ENCODE measurements at places on chromosomes 12 and 14.

- DNase-seq: no peak
Observed at GRCh38 chr12:124753228-124753591, 110.5 kb downstream of the SCARB1 start.

- DNase-seq: no peak
Observed at GRCh38 chr14:95831468-95831867, 45.2 kb upstream of the TUNAR start.

DNA sequence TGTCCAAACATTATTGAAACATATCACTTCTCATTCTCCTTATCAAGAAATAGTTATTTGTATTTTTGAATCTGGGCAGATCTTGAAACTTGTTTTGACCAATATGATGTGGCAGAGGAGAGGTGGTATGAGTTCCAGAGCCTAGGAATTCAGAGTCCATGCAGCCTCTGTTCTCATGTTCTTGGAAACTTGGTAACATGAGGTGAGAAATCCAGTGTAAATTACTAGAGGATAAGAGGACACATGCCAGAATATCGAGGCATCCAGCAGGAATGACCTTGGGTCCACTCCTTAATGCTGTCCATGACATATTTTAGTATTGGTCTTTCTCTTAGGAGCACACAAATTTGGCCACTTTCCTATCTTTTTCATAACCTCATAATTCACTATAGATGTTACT lies 1374.6 kb downstream of the FSCB start:
- DNase-seq: no peak

GRCh38 chr14:55005071-55005470 lies 21.8 kb downstream of the WDHD1 start:
- no peak for DNase-seq

- no peak for DNase-seq
Observed at GRCh38 chr12:92078167-92079053, 67.2 kb downstream of the BTG1 start.

- no peak for DNase-seq
Observed at GRCh38 chr14:104304451-104305351, 166.3 kb downstream of the KIF26A start.

DNA sequence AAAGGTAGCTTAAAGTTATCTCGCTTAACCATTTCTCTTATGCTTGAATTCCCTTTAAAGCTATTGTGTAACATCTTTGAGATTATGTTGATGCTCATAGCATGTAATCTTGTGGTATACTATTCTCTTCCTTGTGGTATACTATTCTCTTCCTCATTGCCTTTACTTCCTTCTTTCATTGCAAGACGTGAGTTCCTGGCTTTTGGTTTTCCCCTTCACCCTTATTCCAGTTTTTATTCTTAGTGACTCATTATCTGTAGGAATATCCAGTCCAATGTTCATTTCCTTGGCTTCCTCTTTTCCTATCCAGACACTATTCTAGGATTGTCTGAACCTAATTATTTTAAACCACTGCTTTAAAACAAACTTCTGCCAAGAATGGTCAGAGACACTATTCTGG lies 564.0 kb downstream of the CCER1 start:
- no peak for DNase-seq

DNA sequence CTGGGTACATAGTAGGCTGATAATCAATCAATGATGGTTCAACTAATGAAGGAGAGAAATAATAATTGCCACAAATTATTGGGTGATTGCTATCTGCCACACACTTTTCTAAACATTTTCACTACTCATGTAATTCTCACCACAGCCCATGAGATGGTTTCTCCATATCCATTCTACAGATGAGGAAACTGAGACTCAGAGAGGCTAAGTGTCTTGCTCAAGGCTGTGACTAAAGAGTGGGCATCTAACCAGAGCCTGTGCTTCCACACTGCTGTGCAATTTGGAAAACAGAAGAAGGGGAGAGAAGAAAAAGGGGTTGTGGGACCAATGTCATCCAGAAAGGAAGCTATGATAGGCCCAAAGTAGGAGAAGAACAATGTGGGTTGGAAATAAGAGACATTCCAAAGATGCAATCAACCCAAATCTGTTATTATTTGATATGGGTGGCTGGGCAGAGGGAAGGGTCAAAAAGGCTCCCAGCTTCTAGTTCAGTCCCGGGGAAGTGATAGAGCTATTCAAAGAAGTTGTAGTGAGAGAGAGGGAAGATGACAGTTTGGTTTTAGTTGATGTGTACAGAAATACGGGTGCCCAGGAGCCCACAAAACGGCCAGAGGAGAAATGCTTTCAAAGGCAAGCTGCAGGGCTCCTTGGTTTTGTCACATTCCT lies 483 bp upstream of the NR1H4 start:
- no peak for DNase-seq

- DNase-seq: no peak
Observed at GRCh38 chr14:47746986-47747385, 71.6 kb upstream of the MDGA2 start.

- no peak for DNase-seq
Observed at GRCh38 chr12:73159954-73160353, 887.8 kb downstream of the TRHDE start.

- no peak for DNase-seq
Observed at GRCh38 chr12:54654926-54655325, 6.8 kb upstream of the DCD start.

DNA sequence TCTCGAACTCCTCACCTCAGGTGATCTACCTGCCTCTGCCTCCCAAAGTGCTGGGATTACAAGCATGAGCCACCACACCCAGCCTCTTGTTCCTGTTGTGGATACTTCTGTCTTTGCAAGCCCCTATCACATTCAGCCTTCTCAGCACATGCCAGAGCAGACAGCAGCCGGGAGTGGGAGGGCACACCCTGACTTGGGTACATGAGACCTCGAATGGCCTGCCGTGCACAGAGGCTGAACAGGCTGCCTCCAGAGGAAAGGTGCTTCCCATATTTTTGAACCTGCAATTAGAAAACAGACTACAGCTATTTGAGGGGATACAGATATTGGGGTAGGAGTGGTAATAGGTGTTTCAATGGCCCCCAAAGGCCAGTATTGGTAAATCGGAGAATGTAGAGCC lies 307.3 kb upstream of the DIO3 start:
- no peak for DNase-seq

- peak; percentile 79 for DNase-seq
Observed at GRCh38 chr14:100239211-100239839, 381 bp downstream of the YY1 start.

DNA sequence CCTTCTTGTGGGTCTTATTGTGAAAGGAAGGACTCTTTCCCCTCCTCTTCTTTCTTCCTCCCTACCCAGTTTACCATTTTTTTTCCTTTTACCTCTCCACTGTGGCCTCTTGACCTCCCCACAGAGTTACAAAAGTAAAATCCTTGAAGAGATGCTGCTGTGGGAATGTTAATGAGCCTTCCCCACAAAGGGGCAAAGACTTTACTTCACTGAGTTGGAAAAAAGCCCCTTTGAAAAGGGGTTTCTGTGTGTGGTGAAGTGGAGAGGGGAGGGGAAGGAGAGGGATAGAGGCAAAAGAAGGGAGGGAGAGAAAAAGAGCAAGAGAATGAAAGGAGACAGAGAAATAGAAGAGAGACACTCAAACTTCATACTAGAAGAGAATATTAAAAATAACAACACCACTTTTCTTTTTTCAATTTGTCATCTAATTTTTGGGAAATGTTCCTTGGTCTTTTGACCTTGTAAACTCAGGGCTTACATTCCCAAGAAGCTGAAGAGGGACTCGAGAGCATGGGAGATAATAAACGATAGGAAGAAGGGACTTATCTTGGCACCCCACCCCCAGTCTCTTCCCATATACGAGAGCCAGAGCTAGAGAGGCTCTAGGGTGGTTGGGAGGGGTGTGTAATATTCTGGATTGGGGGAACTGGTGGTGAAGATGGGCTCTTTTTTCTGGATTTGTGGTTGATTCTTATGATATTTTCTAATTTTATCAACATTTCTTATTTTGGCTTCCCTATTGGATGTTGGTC lies 13.2 kb upstream of the SALL2 start:
- no peak for DNase-seq

- no peak for DNase-seq
Observed at GRCh38 chr14:75881994-75882393, 99.8 kb downstream of the TGFB3 start.

GRCh38 chr12:114626-115211 lies 48.2 kb downstream of the IQSEC3 start:
- no peak for DNase-seq

- DNase-seq: no peak
Observed at GRCh38 chr14:92902726-92903125, 20.2 kb upstream of the CHGA start.

- DNase-seq: peak; percentile 94
Observed at GRCh38 chr12:24561882-24562770, 386.8 kb downstream of the BCAT1 start.

GRCh38 chr12:65081496-65081895 lies 39.6 kb downstream of the WIF1 start:
- no peak for DNase-seq

GRCh38 chr14:100767788-100768536 lies 41.3 kb downstream of the DLK1 start:
- DNase-seq: no peak

DNA sequence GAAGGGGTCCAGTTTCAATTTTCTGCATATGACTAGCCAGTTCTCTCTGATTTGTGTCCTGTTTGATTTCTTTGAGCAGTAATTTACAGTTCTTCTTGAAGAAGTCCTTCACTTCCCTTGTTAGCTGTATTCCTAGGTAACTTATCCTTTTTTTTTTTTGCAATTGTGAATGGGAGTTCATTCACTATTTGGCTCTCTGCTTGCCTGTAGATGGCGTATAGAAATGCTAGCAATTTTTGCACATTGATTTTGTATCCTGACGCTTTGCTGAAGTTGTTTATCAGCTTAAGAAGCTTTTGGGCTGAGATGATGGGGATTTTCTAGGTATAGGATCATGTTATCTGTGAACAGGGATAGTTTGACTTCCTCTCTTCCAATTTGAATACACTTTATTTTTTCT lies 77.6 kb upstream of the NID2 start:
- DNase-seq: no peak

DNA sequence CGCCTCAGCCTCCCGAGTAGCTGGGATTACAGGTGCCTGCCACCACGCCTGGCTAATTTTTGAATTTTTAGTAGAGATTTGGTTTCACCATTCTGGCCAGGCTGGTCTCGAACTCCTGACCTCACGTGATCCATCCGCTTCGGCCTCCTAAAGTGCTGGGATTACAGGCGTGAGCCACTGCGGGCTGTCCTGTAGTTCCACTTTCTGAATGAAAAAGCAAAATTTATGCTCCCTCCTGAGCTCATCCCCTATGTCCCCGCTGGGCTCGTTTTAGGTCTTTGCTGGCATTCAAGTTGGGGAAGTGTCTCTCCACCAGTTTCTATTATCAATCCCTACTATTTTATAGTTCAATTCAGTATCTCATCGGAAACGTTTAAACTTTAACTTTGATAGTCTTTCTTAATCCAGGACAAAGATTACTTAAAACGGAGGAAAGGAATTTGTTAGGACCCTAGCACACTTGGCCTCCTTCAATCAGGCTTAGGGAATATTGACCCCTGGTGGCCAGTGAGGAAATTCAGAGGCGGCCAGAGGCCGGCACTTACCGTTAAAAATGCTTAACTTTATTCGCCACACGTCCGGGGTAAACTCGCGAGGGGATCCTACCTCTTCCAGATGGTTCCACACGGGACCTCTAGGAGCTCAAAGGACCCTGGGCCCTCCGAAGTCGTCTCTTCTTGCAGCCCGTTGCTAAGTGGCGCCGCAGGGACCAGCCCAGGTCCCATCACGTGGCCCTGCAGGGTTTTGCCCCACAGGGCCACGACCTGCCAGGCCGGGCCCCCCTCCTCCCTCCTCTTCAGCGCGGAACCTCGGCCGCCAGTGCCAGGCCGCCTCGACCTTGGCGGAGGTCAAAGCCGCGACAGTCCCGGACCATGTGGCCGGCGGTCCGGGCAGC lies 11.4 kb upstream of the DNAL1 start:
- peak; percentile 77 for DNase-seq

DNA sequence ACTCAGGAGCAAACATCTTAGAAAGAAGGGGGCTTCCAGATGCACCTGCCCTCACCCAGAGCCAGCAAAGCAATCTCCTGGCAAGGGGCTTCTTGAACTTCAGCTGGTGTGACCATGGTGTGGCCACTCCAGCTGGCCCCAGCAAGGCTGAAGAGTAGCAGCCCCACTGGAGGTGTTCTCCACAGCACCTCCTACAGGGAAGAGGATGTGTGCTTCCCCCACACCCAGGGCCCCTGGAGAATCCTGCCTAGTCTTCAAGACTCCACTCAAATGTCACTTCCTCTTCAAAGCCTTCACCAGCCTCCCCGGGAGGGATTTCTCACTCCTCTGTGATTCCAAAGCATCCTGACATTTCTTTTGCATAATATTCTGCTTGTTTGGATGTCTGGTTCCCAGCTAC lies 8.5 kb downstream of the RAB15 start:
- DNase-seq: no peak

DNA sequence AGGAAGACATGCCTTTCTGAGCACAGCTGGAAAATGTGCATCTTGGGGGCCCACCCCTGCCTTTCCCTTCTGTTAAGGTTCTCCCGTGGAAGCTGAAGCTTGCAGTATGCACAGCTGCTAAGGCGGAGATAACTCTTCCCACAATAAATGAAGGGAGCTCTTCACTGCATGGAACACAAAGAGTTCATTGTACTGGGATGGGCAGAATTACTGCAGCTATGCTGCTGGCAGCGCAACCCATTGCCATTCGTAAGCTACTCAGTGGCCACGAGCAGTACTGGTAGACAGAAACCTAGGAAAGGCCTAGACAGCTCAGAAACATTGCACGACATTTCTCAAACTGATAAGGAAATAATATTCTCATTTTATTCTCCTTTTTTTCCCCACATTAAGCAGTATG lies 310.2 kb downstream of the MDGA2 start:
- DNase-seq: no peak

GRCh38 chr14:31787377-31787776 lies 226.2 kb downstream of the NUBPL start:
- DNase-seq: no peak

DNA sequence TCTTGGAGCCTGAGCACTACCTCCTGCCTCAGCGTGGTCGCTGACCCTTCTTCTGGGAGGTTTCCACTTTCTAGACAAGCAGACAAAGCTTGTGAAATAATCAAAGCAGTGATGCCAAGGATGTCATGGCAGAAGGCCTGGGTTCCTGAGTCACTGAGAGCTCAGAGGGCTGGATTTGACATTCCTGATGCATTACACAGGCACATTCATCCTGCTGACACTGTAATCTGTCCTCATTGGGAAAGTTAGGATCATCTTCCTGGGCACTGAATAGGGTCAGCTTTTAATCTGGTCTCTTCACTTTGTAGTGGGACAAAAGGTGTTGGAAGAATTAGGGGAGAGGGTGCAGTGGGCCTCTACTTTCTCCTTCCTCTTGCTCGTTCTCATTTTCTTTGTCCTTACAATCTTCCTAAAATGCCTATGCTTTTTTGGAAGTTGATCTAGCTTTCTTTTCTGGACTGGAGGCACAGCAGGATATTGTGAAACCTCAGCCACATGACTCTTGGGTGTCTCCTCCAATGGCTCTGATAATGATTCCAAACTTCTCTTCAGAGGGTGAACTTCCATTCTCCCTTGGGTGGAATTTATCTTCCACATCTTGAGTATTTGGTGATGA lies 29.6 kb downstream of the EEA1 start:
- DNase-seq: no peak

- DNase-seq: peak; percentile 95
Observed at GRCh38 chr14:39266525-39266870, 32.8 kb downstream of the MIA2 start.

All from right kidney (tissue), 9 donors.